ENCODE measurements at places on chromosomes 6 and 20.

DNA sequence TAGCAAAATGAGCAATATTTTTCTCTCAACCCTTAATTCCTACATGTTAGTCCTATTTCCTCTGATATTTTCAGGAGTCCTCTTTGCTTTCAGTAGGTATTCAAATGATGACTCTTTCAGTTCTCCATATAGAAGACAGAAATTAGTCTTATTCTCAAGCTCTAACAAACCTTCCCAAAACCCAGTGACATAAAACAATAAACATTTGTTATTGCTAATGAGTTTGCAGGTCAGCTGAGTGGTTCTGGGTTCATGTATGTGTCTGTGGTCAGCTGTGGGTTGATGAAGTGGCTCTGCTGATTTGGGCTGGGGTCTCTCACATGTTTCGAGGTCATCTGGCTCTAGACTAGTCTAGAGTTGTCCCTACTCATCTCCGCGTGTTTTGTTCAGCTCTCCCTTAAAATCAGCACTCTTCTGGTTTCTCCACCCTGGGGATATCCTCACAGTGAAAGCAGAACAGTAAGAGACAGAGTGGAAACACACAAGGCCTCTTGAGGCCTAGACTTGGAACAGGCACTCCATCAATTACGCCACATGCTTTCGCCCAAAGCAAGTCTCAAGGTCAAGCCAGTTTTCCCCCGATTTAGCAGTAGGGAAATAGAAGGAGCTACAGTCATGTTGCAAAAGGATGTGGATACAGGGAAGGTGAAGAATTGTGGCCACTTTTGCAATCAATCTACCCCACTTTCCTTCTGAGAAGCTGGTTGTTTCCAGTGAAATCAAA, 273.0 kb downstream of the PLCB1 start:
- no peak for DNase-seq

DNA sequence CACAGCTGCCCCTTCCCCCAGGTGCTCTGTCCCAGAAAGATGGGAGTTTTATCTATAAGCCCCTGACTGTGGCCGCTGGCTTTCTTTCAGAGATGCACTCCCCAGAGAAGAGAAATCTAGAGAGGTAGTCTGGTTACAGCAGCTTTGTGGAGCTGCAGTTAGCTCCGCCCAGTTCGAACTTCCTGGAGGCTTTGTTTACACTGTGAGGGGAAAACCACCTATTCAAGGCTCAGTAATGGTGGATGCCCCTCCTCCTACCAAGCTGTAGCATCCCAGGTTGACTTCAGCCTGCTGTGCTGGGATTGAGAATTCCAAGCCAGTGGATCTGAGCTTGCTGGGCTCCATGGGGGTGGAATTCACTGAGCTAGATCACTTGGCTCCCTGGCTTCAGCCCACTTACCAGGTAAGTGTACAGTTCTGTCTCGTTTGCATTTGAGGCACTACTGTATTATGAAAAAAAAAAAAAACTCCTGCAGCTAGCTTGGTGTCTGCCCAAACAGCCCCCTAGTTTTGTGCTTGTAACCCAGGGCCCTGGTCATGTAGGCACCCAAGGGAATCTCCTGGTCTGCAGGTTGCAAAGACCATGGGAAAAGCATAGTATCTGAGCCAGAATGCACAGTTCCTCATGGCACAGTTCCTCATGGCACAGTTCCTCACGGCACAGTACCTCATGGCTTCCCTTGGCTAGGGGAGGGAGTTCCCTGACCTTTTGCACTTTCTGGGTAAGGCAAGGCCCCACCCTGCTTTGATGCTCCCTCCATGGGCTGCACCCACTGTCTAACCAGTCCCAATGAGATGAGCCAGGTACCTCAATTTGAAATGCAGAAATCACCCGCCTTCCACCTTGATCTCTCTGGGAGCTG, 275.0 kb downstream of the CENPW start:
- DNase-seq = no peak

DNA sequence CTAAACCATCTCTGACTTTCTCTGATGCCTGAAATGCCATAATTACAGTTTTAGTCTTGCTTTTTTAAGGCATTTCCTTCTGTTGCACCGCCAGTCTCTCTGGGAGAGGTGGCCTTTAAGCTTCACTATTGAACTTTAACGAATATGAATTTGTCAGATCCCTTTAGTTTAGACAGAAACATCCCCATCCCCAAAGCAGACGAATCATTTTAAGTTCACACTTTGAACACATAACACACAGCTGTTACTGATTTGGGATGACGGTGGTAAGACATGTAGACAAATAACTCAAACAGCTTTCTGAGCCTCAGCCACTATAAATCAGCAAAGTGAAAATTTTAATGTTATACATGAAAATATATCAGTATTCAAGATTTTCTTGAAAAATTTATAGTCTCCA, 7.2 kb upstream of the IPCEF1 start:
- DNase-seq = no peak

GRCh38 chr6:17591287-17591686, 8.8 kb upstream of the FAM8A1 start:
- DNase-seq = no peak

- no peak for DNase-seq
Observed at GRCh38 chr20:35907017-35907701, 47.1 kb downstream of the SCAND1 start.

GRCh38 chr6:146999766-147000165, 204.5 kb upstream of the STXBP5 start:
- DNase-seq = no peak

- DNase-seq = no peak
Observed at GRCh38 chr20:14582855-14583254, 245.4 kb upstream of the FLRT3 start.

DNA sequence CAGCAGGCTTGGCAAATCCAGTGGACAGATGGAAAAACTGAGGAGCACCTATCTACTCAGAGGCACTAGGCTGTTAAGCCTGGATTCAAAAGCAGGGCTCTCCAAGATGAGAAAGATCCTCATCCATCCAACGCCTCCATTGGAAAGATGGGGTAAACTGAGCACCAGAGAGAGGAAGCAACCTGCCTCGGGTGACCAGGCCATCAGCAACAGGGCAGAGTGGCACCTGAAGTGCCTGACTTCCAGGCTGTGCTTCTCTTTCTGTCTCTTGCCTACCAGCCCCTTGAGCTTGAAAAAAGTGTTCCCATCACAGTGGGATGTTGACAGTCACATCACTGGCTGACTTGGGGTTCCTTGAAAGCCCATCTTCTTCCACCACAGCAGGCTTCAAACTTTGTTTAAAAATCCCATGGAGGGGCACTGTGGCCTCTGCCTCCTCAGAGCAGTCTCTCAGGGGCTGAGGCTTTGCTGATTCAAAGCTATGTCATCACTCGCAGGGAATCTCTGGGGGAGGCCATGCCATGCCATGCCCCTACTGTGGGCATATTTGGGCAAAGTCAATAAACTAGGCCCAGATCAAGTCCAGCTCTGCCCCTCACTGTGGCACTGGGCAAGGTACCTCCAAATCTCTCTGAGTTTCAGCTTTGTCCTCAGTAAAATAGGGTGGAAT, 44.8 kb upstream of the TGM2 start:
- no peak for DNase-seq

- peak; percentile 97 for DNase-seq
Observed at GRCh38 chr20:62937268-62938104, 461 bp upstream of the GID8 start.

DNA sequence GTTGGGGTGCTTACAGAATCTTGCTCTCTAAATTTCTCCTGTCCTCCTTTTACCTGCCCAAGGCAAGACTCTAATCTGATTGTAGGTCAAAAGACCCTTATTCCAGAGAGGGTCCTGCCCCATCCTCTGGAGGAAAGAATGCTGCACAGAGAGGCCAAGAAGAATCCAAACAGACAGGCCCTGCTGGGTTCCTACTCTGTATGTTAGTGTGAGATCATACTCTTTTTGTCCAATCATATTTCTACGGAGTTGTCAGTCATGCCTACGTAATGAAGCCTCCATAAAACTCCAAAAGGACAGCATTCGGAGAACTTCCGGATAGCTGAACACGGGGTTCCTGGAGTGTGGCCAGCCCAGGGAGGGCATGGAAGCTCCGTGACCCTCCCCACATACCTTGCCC, 50.5 kb downstream of the VEGFA start:
- no peak for DNase-seq

- no peak for DNase-seq
Observed at GRCh38 chr20:48096212-48096875, 311.1 kb upstream of the SULF2 start.

- no peak for DNase-seq
Observed at GRCh38 chr20:24768201-24768636, 180.8 kb upstream of the CST7 start.

DNA sequence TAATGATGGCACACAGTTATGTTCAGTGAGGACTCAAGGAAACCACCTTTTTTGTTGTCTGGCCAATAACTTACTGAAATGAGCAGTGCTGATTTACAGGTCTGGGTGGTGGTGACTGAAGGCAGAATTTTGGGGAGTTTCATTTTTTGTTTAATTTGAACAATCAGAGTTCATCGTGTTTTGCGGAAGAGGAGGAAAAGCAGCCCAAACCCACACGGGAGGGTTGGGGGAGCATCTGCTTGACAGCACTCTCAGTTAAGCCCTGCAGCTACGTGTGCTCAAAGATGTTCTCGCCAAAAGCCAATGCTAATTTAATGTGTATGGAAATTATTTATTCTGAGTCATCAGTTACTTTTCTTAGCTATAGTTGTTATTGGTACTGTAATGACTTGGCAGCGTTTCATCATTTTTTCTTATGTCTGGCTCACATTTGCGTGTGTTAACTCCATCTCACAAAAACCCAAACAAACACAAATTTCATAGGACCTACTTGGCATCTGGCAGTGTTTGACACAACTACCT, 89.2 kb downstream of the UST start:
- peak; percentile 12 for DNase-seq

DNA sequence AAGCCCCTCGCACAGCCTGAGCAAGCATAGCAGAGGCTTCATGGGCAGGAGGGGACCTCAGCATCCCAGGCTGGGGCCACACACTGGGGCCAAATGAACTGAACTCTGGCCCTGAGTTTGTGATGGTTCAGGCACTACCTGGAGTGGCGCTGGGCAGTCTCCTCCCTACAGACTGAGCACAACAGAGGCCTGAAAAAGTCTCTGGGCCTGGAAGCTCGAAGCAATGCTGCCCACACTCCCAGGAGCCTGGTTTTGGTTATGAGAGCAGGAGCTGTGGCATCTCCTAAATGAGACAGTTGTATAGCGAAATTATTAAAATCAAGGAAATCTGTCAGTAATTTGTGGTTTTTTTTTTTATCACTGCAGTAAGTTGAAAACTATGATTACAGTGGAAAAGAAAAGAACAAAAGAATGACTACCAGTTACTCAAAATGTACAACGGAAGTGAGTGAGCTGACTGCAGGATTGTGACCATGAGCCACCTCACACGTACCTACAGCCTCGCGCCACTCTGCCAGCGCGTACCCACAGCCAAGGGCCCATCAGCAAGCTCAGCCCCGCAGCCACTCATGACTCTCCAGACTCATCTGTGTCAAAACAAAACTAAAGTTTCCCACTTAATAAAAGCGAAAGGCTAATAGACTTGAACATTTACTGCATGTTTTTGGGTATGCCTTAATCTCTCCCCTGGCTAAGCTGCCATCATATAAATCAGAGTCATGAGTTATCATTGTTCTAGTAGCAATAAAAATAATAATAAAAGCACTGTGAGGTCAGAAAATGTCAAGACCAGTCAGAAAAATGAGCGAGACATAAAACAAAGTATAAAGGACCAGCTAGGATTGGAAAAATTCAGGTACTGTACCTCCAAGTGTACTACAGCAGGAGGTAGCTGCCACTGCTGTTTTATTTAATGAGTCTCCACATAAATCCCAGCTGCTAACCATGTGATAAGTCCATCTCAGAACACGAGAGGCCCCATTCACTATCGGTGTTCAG, 177.0 kb downstream of the FOXC1 start:
- DNase-seq = no peak

GRCh38 chr6:93749930-93750329, 330.6 kb upstream of the EPHA7 start:
- no peak for DNase-seq

DNA sequence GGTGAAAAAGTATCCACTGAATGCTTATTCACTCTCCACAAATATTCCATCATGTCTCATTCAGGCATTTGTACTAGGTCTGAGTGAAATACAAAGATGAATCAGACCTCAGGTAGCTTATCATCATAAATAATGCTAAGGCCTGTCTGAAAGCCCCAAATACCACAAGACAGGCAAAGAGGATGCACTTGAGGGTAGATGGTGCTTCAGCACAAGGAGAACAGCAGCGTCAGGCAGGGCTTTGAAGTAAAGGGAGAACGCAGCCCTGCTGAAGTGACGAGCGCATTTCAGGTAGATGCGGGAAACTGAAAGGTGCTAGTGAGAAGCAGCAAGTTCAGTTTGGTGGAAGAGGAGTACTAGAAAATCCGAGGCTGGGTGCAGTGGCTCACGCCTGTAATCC, 38.7 kb downstream of the MAP3K5 start:
- DNase-seq = peak; percentile 86

DNA sequence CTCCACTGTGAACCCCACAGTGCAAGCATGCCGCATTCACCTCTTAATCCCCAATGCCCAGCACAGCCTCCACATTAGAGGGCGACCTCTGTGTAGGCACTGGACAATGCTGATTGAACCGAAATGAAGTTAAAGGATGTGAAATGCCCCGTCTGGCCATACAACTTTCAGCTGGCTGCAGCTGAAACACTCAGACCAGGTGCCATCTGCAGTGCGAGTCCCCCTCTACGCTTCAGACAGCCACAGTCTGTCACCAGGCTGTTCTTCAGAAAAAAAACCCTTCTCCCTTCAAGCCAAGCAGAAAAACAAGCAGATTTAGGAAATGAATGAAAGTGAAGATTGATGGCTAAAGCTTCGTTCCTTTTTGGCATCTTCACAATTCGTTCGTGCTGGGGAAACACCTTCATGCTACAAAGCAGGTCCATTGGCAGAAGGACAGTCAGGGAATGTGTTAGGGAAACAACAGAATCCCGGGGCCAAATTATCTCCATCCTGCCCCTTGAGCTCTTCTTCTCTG, 44.7 kb downstream of the TNFAIP3 start:
- no peak for DNase-seq

- no peak for DNase-seq
Observed at GRCh38 chr6:124200661-124201060, 397.0 kb downstream of the NKAIN2 start.

DNA sequence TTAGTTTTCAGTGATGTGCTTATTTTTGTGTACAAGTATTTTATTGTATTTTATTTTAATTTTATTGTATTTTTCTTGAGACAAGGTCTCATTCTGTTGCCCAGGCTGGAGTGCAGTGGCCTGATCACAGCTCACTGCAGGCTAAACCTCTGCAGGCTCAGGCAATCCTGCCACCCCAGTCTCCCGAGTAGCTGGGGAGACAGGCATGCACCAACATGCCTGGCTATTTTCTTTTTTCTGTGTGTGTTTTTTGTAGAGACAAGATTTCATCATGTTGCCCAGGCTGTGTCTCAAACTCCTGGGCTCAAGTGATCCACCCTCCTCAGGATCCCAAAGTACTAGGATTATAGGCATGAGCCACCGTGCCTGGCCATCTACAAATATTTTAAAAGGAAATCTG, 146.3 kb downstream of the MANEA start:
- DNase-seq = no peak

- DNase-seq = no peak
Observed at GRCh38 chr6:36662827-36663256, 15.7 kb upstream of the CDKN1A start.
